Fibroblast of skin of abdomen (primary cell): ENCODE measurements at places on chromosomes 7 and 10.

DNA sequence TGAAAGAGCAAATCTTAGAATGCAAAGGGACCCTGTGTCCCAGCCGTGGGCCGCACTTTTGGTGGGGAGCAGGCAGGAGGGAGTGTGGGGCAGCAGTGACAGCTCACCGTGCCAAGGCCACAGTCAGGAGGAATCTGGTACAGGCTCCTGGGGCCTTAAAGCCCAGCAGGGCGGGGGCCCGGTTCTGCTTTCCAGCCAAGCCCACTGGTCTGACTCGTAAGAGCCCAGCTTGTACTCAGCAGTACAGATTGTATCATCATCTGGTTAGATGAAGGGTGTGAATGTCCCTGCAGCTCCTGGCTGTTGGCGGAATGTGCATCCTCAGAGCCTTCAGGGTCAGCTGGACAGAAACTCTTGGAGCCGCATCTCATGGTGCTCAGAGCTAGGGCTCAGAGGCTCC lies 30.5 kb upstream of the TRIM8 start:
- DNase-seq: no peak

DNA sequence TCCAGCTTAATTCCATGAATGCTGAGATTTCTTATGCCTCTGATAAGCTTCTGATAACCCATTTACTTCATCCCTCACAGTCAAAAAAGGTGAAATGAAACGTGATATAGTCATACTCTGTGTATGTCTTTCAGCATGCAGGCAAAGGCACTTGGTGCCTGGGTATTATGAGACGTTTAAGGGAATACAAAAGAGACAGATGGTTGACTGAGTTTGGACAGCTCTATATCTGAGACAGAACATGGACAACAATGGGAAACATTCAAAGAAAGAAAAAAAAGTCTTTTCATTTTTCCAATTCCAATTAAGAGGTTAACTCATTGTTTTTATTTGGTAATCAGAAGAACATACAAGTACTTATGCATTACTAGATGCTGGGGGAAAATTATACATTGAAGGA lies 96.2 kb downstream of the PPP1R17 start:
- no peak for DNase-seq

DNA sequence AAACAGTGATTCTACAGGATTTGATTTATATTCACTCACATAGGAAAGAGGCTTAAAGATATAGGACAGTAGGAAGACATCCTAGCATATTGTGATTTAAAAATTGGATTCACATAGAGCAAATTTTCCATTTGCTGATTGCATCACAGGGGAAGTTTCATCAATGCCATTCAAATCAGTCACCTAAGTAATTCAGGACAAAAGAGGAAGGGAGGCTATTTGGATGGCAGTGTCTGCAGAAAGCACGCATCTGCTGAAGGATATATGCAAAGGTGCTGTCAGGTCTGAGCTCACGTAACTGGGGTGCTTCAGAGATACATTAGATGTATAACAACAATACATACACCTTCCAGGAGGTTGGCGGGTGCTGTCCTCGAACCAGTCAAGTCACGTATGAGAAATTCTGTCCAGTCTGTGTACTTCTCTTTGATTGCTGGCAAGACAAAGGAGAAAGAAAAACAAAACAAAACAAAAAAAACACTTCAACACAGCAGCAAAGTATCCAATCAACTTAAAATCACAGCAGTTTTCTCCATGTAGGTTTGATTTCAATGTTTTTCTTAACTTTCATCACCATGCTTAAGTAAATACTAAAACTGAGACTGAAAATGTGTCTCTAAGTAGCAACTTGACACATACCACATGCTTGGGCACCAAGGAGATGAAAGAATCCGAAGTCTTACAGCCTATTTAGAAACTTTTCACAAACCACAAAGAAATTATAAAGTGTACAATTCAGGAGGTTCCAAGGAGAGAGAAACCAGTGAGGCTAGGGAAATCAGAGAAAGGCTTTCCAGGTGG lies 125.1 kb downstream of the SFMBT2 start:
- DNase-seq: no peak

GRCh38 chr7:289756-290553 lies at the start of gene FOXL3:
FOXL3 (plus strand) TSS chr7:290170; CDS start chr7:290170, 0 bp downstream.
- no peak for DNase-seq

DNA sequence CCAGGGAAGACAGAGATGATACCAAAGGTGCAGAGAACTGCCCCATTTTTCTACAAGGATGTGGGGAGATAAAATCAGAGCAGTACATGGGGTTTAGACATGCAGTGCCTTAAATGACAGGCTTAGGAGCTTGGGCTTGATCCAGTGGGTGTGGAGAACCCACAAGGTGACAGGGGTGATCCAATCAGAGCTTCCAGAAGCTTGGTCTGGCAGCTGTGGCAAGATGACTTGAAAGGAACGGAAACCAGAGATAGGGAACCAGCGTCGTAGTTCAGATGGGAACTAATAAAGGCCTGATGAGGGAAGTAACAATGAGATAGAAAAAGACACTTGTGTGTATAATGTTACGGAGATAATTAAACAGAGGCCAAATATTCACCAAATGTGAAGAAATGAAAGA lies 80.7 kb downstream of the SLC37A3 start:
- no peak for DNase-seq

GRCh38 chr10:118445535-118445934 lies 103.4 kb upstream of the FAM204A start:
- DNase-seq: no peak

DNA sequence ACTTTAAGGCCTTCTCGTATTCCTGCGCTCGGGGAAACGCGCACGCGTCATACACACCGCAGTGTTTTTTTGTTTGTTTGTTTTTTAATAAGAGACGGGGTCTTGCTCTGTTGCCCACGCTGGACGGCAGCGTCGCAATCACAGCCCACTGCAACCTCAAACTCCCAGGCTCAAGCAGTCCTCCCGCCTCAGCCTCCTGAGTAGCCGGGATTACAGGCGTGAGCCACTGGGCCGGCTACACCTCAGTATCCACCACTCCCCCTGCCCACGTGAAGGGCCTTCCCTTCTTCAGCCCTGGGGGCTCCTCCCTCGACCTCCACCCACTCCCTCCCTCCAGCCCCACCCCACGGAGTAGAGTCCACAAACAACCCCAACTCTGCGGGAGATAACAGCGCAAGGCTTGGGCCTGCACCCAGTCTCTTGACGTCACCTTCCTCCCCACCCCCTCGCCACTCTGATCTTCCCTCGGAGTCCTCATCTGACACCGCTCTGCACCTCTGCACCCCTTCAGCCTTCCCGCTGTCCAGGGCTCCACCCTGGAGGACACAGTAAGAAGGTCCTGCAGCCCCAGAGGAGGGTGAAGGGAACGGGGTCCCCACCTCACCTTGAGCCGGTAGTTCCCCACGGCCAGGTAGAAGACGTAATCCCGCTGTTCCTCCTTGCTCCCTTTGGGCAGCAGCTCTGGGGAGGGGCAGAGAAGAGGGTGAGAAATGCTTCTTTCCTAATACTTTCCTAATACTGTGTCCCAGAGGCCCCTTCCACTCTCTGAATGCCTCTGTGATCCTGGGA lies 2.8 kb upstream of the CLDN15 start:
- DNase-seq: no peak

- no peak for DNase-seq
Measured at GRCh38 chr7:157755741-157756140, 418.9 kb downstream of the DNAJB6 start.

- DNase-seq: no peak
Measured at GRCh38 chr7:123096434-123096833, 100.9 kb upstream of the TAS2R16 start.

- DNase-seq: peak; percentile 64
Measured at GRCh38 chr10:76033457-76034196, 602.2 kb downstream of the LRMDA start.

DNA sequence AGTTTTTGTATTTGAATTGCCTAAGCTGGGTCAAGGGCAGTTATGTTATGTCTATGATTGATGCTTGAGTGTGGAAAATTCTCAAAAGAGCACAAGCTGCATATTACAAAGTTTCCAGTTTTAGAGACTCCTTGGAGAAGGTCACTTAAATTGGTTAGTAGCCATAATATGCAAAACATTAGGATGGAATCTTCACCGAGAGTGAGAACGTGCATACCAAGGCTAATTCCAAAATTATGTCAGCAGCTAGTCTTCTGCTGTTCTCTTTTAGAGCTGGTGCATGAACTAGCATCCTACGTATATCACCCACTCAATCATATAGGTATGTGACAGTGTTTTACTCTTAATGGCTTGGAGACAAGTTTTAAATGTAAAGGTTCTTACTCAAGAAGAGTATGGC lies 49.2 kb downstream of the MKX start:
- DNase-seq: peak; percentile 54

GRCh38 chr10:127921753-127922145 lies 14.8 kb downstream of the PTPRE start:
- no peak for DNase-seq

- DNase-seq: no peak
Measured at GRCh38 chr10:108765794-108766193, 1157.5 kb downstream of the XPNPEP1 start.

- peak; percentile 77 for DNase-seq
Measured at GRCh38 chr10:106440355-106440754, 724.2 kb downstream of the SORCS1 start.

GRCh38 chr10:1198453-1199344 lies 142.5 kb downstream of the WDR37 start:
- DNase-seq: no peak

DNA sequence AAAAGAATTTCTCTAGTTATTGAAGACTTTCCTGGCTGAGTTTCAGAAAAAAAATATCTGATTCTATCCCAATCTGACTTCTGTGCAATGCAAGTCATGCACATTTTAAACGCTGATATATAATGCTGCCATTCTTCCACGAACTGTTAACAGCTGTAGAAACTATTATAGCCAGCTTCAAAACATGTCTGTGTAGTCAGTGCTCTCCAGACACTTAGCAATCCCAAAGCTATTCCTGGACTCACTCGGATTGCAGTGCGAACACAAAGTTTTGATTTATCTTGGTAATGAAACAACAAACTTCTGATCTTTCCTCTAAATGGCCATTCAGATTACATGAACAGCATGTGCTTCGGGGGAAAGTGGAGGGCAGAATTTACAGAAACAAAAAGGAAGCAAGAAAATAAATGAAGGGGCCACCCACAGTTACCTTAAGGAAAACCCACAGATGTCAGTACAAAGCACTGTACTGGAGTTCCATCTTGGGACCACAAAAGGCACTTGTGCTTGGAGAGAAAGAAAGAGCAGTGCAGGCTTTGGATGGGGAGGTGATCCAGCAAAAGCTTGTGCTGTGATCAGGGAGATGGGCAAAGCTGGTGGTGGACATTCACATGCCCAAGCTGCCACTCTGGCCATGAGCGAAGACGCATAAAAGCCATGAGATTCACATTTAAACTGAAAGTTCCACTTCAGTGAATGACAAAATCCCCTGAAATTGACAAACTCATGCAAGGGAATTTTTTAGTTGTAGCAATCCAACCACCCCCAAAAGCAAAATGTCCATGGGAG lies 32.1 kb upstream of the ADO start:
- peak; percentile 65 for DNase-seq

GRCh38 chr7:2930310-2931033 lies 86.4 kb upstream of the GNA12 start:
- DNase-seq: no peak

DNA sequence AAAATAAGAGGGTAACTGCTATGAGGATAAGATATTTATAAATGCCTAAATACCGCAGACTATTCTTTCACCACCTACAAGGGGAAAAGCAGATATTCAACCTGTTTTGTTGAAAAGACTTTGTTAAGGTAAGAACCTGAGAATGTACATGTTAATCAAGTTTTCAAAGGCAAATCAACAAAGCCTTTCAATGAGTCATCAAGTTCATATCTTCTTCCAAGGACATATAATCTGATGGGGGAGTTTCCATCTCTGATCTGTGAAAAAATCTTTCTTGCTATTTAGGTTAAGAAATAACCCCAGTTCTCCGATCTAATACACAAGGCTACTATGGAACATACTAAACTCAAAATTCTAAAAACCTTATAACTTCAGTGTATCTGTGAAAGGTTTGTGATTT lies 40.0 kb upstream of the ANLN start:
- DNase-seq: no peak

- DNase-seq: no peak
Measured at GRCh38 chr7:10070899-10071298, 902.8 kb upstream of the PHF14 start.
